ENCODE measurements at places on chromosomes 11 and 22.

DNA sequence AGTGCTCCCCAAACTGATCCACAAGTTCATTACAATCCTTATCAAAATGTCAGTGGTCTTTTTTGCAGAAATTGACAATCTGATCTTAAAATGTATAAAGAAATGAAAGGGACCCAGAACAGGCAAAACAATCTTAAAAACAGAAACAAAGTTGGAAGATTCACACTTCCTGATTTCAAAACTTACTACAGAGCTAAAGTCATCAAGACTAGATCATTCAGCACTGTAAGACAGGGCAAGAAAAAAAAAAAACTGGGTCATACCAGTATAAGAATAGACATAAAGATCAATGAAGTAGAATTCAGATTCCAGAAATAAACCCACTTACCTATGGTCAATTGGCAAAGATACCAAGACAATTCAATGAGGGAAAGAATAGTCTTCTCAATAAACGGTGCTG is 4.5 kb upstream of the STK33 start:
- DNase-seq, result no peak

GRCh38 chr11:128397362-128397761 is 190.0 kb downstream of the ETS1 start:
- no peak for DNase-seq

GRCh38 chr22:36160499-36160942 is at the start of gene APOL3:
APOL3 (minus strand) TSS chr22:36160755; CDS start chr22:36149055, 11,700 bp downstream.
- DNase-seq, result no peak

GRCh38 chr11:20671856-20672546 is 2.6 kb downstream of the NELL1 start:
- peak; percentile 39 for DNase-seq

GRCh38 chr11:78038697-78039313 is 15.7 kb upstream of the KCTD14 start:
- DNase-seq, result no peak

- no peak for DNase-seq
Measured at GRCh38 chr22:47374273-47374771, 611.9 kb downstream of the TBC1D22A start.

DNA sequence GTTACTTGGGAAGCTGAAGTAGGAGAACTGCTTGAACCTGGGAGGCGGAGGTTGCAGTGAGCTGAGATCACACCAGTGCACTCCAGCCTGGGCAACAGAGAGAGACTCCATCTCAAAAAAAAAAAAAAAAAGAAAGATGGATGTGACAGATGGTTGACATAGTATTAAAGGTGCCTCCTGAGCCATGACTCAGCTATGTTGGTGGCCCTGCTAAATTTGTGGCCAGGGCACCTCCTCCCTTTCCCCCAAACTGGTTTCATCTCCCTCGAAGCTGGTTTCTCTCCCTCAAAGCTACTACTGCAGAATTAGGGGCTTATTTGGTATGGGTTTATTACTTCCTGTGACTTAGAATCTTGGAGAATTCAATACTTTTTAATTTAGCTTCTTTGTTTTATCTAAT is 31.5 kb downstream of the SDHD start:
- no peak for DNase-seq

DNA sequence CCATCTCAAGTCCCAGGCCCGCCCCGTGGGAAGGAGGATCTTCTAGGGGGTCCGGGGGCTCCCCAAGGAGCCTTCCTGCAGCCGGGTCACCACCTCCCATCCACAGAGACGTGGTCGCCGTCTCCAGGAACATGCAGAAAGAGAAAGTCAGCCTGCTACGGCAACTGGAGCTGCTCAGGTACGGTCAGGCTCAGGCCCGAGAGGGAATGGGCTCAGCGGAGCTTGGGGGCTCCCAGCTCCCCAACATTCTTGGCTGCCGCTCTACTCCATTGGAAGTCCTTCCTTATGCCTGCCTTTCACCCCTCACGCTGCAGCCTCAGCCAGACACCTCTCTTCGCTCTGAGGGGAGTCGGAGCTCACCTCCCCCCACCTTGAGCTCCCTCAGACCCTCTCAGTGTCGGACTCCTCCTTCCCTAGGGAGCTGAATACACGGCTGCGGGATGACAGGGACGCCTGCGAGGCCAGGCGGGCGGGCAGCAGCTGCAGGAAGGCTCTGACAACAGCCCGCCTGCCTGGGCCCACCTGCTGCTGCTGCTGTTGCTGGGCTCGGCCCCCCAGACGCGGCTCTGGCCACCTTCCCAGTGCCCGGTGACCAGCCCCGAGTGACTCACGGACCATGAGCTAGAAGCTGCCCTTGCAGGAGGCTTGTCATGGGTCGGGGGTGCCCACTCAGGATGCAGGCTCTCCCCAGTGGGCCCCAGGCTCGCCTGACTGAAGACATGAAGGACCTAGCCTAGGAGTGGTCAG is 1.5 kb upstream of the CD151 start:
- no peak for DNase-seq

GRCh38 chr11:29293825-29294224 is 723.0 kb downstream of the KCNA4 start:
- no peak for DNase-seq

- DNase-seq, result peak; percentile 95
Measured at GRCh38 chr11:66720223-66720898, 8.7 kb downstream of the SPTBN2 start.

DNA sequence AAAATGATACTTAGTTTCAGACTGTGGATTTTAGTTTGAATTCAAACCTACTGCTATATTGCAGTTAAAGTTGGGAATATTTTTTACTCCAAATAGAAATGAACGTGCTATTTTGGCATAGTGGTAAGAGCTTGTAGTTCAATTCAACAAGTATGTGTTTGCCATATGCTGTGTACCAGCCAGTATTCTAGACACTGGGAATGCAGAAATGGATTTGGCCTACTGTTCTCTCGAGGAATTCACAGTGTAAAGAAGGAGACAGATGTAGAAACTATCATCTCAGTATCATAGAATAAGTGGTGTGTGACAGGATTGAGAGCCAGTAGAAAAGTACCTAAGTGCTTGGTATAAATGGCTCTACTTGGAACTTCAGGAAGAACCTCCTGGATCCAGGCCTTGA is 80.4 kb downstream of the ATXN10 start:
- DNase-seq, result no peak

DNA sequence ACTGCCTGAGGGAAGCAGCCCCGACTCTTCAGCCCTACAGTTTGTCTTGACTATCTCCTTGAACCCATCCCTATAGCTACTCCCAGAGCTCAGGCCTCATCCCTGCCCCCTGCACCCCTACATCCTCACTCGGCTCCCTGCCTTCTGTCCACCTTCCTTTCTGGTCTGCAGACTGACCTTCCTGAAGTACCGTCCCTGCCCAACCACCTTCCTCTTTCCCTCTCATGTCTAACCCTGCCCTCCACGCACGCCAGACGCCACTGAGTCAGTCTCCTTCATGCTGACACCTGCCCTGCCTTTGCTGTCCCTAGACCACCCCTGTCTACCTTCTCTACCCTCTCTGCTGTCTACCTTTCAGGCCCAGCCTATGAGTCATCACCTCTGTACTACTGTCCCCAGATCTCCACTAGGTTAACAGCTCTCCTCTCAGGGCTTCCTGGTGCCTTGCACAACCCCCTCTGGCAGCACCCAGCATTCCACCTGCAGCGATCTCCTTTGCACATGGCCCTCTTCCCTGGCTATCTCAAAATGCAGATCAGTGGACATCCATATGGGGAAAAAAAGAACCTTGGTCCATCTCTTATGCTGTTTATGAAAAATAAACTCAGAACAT is 8.9 kb downstream of the KCTD21 start:
- DNase-seq, result no peak

DNA sequence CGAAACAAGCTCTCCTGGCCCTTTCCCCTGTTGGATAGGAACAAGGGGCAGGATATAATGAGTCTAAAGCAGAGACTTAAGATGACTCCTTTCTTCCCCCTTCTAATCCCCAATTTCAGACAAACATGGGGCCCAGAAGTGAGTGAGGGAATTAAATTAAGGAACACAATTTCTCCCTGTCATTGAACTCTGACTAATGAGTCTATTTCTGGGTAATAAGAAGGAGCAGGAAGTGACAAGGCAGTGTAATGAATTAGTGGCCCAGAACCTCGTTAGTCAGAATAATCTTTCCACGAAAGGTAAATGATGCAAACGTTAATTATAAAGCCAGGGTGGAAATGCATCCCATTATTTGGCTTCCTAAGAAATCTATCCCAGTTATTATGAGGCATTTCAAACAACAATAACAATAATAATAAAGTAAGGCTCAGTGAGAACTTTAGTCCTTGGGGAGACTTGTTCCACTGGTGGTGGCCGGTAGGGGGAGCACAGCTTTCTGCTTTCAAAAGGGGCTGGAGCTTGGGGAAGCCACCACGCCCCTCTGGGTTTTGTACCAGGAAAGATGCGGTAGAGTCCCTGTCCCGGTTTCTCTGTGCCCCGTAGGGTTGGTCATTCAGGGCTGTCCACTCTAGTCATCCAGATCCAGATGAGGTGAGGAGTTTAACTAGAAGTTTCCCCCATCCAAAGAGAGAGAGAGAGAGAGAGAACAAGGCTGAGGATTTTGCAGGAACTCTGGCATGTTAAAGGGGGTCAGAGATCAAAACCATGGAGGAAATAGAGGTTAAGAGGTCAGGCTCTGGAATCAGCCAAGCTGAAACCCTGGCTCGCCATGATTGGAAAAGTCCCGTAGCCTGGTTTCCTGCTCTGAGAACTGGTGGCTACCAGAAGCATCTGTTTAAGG is 298.3 kb downstream of the NTM start:
- no peak for DNase-seq

- DNase-seq, result no peak
Measured at GRCh38 chr11:68004551-68005335, 846 bp upstream of the UNC93B1 start.

- DNase-seq, result no peak
Measured at GRCh38 chr11:65452806-65453490, 30.4 kb downstream of the NEAT1 start.

DNA sequence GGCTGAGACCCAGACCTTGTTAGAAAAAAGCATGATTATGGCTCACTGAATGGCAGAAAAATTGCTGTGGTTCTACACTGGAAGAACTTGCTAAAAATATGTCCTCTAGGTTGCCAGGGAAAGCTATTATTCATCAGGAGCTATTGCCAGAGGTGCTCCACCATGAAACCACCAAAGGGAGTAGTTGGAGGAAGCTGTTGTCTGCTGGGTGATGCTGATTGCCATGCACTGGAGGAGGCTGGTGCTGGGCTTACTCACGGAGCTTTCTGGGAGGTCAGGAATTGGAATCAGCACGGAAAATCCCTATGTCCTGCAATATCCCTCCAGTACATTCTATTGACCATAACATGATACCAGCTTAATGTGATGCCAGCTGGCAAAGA is 199.6 kb upstream of the ZBED5 start:
- no peak for DNase-seq

- DNase-seq, result no peak
Measured at GRCh38 chr11:22795914-22796313, 33.7 kb downstream of the SVIP start.

DNA sequence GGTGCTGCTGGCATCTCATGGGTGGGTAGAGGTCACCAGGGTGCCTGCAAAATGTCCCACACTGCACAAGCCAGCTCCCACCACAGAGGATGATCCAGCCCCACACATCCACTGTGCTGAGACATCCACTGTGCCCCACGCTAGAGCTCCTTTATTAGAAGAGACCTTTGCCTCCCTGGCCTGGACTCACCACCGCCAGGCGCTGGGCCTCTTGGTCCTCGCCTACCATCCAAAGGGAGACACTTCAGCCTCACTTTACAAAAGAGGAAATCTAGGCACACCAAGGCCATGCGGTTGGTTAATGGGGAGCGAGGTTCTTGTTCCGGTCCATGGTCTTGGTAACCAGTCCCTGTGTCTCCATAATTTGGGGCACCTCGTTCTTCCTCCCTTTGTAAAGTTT is 3.4 kb upstream of the ANO1 start:
- DNase-seq, result no peak

- no peak for DNase-seq
Measured at GRCh38 chr11:16793511-16793910, 55.1 kb downstream of the C11orf58 start.

GRCh38 chr11:92495107-92495793 is 270.6 kb downstream of the FAT3 start:
- no peak for DNase-seq

DNA sequence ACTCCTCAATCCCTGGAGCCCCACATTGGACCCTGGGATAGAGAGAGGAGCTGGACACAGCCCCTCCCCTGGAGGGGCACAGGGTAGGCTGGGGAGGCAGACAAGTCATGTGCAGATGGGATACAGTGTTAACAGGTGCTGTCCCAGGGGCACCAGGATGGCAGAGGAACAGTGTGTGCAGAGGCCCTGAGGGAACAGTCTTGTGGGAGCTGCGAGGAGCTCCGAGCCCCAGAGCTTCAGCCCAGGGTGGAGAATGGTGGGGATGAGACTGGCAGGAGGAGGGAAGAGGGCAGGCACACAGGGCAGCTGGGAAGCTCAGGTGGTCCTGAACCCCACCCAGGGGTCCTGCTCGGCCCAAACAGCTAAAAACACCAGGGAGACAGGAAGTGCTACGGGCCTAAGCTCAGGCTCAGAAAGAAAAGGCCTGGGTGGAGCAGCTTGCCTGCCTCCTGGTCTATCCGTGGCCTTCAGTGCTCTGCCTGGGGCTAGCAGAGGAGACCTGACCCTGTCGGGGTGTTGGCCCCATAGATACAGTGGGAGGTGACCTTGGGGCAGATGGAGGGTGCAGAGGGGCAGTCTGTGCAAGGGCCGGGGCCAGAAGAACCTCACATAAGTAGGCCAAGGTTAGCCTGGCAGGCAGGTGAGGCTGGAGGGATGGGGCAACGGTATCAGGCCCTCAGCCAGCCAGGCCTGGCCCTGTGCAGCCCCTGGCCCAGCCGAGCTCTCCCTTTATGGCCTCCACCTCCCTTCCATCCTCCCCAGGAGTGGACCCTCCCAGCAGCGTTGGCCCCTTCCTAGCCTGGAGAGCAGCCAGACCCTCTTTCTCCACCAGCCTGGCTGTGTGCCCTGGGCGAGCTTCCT is 15.4 kb downstream of the CAPN5 start:
- no peak for DNase-seq

- DNase-seq, result no peak
Measured at GRCh38 chr11:57662893-57663292, 5.0 kb upstream of the ZDHHC5 start.

- DNase-seq, result no peak
Measured at GRCh38 chr11:63369165-63369970, at the start of gene SLC22A9. SLC22A9 (plus strand) TSS chr11:63369785; CDS start chr11:63370057, 272 bp downstream.

- no peak for DNase-seq
Measured at GRCh38 chr22:30033901-30034300, 46.4 kb upstream of the HORMAD2 start.

- DNase-seq, result no peak
Measured at GRCh38 chr11:115067471-115067870, 389.1 kb downstream of the NXPE2 start.

DNA sequence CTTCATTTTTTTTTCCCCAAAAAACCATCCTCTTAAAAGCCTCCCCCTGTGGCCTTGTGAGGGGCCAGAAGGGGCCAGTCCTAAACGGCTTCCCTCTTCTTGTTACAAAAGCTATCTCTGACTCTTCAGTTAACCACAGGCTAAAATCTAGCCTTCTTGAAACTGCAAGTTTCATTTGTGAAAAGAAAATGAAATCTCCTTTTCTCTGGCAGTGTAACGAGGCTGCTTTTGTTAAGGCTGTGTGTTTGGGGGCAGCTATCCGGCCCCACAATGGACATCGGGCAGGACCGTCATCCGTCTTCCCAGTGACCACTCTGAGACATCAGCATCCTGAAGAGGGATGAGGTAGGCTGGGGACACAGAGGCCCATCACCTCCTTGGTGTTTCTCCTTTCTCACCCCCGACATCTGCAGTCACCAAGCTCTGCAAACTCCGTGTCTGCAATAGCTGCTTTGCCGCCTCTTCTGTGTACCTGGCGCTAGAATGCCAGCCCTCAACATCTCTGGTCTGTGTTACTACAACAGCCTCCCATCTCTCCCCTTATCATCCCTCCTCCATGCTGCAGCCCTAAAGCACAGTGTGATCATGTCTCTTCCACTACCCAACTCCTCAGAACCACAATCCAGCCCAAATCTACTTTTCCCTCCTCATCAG is 94.0 kb downstream of the RCN1 start:
- no peak for DNase-seq

Data from DMS153 (cell line).